A549 treated with Mapracorat at 1 μM for 4 hours (cell line): ENCODE measurements at places on chromosomes 3 and 15. TPM values are rescaled to one million over a fixed set of nuclear protein-coding genes. Genes with fewer than 3 reads are reported as not detected.

Gene LAMB2
- 82.0 to 115 TPM (median 113 TPM) in 5 replicates for total RNA-seq

Gene MSL2
- total RNA-seq = 5.8 to 7.7 TPM (median 6.7 TPM) in 5 replicates

Gene CD80
- total RNA-seq = not detected in 5 replicates

Gene DIPK2A
- 5.4 to 7.3 TPM (median 6.0 TPM) in 5 replicates for total RNA-seq
